ENCODE measurements at places on chromosomes 4 and X.

DNA sequence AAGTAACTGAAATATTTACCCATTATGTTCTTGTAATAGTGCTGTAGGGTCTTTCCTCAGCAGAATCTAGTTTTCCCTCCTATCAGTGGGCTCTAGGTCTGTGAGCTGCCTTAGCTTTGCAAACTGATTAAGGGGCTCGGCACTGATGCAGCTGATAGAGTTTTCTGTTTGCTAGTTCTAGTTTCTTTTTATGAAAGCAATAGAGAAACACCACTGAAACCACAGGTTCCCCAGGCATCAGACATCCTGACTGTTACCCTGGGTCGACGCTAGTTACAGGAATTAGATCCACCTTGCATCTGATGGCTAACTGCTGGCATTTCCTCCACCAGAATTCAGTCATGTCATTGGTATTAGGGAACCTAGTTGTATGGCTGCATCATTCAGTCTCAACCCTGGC lies 225.0 kb upstream of the VCX start:
- DNase-seq, result no peak

DNA sequence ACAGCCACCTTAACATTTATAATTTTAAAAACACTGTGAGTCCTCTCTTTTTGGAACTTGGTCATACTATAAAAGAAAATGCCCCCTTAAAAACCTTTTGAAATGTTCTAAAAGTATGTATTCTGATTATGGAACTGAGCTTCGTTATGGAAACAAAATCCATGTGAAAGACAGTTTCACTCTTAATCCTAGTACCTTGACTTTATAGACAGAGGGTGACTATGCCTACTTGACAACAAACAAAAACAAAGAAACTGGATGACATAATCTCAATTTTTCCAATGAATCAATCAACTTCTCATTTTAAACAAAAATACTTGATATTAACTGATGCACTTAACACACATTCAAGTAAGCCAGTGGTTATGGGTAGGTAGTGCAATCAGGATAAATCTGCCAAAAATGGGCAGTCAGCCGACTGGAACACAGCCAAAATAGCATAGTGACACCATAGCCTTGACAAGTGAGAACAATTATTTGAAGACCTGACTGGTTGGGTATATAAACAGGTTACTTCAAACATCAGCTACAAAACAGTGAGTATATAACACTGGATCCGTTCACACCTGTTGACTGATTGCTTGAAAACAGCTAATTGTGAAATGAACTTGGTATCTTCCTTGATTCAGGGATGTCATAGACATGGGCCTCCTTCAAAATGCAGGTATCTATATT lies 265.5 kb downstream of the PPP3CA start:
- no peak for DNase-seq

DNA sequence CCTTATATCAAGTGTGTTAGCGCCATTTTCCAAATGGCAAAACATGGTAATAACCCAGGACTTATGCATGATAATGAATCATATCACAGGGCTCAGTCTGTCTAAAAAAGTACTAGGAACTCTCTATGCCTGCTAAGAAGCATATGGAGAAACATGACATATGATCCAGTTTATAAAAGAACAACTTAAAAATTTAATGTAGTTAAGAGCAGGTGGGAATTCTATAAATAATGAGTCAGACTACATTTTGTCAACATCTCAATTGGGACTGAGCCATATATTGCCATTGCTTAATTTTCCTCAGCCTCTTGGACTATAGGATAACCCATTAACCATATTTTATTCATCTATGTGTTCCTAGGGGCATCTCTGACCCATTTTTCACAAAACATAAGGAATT lies 360.4 kb upstream of the AGA start:
- no peak for DNase-seq

- no peak for DNase-seq
Observed at GRCh38 chrX:113212052-113212451, 371.4 kb upstream of the AMOT start.

DNA sequence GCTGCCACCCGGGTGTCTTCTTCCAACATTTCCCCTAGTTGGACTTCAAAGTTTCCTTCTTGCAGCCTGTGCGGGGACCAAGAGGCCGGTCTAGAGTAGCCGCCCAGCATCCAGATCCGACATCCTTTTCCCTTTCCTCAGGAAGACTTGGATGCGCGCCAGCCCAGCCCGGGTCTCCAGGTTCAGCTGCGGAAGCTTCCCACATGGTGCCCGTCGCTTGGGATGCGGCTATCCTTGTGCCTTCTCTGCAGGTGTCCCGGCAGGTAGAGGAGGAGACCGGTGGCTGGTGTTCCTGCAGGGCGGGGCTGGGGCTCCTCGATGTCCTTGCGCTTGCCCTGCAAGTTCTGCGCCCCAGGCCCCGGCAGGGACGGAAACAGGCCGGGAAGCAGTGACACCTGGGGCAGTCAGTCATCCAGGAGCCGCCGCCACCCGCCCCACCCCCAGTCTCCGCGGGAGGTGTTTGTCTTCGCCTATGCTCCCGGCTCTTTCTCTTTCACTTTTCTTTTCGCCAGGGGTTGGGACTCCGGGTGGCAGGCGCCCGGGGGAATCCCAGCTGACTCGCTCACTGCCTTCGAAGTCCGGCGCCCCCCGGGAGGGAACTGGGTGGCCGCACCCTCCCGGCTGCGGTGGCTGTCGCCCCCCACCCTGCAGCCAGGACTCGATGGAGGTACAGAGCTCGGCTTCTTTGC lies at the start of gene IL15:
Gene IL15, plus strand, starts transcription at position 502 of the 689 bp plus-strand sequence. CDS start 82,882 bp downstream, outside the sequence.
- peak; percentile 35 for DNase-seq

DNA sequence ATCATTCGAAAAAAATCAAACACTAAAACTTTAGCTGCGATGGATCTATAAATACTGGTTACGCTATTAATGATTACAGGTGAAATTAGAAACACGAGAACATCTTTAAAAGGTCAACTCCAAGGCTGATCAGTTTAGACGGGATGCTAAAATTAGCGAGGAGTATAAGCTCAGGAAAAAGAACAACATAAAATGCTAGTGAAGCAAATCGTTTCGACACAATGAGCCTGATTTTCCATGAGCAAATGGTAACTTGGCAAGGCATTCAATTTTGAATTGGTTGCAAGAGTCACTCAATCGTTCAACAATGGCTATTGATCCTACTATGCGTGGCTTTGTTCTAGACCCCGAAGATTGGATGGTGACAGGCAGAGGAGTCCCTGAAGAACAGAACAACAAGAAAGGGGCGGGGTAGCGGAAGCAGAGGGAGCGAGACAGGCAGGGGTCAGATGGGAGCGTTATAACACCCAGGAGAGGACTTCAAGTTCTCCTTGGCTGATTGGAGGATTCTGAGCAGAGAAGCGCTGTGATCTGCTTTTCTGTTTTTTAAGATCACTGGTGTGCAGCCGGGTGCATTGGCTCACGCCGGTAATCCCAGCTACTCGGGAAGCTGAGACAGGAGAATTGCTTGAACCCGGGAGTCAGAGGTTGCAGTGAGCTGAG lies 146.5 kb downstream of the RBM47 start:
- DNase-seq, result no peak

- DNase-seq, result no peak
Observed at GRCh38 chr4:40323866-40324265, 11.3 kb upstream of the CHRNA9 start.

- DNase-seq, result no peak
Observed at GRCh38 chrX:9204560-9204959, 170.6 kb upstream of the FAM9B start.

GRCh38 chr4:8653326-8654000 lies 60.9 kb downstream of the CPZ start:
- no peak for DNase-seq
